ENCODE measurements at places on chromosomes 6 and 20.

GRCh38 chr6:120320481-120321162 is 971.1 kb upstream of the MAN1A1 start:
- no peak for DNase-seq

DNA sequence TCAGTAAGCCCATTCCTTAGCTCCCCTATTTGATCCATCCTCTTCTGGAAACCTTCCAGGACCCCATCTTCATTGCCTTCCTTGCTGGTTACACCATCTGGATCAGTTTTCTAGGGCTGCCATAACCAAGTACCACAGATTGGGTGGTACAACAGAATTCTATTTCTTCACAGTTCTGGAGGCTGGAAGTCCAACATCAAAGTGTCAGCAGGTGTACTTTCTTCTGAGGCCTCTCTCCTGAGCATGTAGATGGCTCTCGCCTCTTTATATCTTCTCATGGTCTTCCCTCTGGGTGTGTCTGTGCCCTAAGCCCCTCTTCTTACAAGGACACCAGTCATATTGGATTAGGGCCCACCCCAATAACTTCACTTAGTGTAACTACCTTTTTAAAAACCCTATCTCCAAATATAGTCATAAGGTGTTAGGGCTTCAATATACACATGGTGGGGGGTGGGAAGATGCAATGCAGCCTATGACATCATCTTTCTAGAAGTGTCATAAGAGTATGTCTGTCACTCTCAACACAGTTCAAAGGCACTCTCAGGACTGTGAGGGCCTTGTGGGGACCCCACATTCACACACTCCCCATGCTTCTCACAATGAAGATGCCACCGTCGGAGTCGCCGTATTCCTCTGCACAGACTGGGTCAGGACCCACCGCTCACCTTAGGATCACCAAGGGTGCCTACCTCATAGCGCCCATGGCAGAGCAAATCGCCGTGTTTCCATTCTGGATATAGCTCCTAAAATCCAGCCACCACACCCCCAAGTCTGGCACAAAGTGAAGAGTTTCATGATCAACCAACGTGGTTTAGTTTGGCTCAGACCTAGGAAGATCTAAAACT is 12.2 kb upstream of the PRND start:
- DNase-seq = no peak

- no peak for DNase-seq
Measured at GRCh38 chr6:7917729-7918128, 7.1 kb upstream of the TXNDC5 start.

DNA sequence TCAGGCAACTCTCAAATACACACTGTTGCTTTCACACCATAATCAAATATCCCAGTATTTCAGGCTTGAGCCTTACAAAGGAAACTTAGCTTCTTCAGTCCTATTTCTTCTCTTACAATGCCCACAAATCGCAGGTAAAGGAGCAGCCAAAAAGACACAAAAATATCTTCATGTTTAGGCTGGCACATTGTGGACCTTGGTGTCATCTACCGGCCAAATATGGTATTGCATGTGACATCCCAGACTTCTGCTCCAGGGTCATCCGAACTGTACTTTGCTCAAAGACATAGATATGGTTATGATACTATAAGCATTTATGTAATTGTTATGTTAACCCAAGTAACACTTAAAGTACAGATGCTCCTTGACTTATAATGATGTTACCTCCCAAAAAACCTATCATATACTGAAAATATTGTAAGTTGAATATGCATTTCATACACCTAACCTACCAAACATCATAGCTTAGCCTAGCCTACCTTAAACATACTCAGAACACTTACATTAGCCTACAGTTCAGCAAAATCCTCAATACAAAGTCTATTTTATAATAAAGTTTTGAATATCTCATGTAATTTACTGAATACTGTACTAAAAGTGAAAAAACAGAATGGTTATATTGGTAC is 4.6 kb downstream of the OR2H2 start:
- no peak for DNase-seq

- DNase-seq = no peak
Measured at GRCh38 chr6:168427184-168427583, 13.8 kb upstream of the SMOC2 start.

DNA sequence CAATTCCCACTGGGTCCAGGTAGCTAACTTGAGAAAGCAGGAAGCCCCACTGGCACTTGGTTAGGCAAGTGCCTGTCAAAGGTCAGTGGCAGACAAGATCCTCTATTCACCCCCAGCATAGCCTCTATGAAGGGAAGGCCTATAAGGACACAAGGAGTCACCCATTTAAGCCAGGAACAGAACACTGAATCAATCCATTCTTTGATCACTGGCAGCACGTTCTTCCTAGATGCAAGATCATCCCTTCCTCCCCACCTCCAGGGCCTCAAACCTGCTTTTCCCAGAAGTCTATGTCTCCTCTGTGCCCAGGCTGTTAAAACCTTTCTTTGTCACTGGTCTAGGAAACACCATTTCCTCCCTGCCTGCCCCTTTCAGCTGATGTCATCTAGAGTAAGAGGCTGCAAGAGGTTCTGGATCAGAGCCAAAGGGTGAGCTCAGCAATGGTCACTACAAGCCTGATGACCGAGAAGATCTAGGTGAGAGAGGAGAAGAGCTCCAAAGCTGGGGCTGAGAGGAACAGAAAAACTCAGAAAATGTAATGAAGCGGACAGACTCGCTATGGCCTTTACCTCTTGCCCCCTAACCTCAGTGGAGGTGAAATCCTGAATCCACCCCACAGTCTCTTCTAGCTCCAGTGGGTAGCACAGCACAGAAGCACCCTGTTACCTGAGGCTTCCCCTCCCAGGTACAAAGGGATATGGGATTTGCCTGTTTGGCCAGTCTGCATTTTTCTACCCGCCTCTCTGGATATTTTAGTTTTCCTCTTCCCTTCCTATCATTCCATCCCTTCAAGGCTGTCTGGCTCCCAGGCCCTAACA is 1.8 kb downstream of the GTPBP2 start:
- no peak for DNase-seq

DNA sequence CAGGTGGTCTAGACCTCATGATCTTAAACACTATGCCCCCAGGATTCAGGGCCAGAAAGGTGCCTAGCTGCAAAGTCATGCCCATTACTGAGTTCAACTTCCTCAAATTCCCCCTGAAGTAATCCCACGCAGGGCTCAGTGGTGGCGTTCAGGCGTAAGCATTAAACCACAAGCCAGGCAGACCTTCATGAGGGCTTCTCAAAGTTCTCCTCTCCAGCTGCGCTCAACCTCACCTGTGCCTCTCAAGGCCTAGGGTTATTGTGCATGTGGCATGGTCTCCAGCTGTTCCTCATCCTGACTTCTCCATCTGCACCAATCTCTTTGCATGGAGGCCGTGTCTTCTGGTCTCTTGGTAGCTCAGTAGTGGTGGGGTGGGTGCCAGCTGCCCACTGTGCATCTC is 113.6 kb downstream of the TSHZ2 start:
- DNase-seq = no peak

DNA sequence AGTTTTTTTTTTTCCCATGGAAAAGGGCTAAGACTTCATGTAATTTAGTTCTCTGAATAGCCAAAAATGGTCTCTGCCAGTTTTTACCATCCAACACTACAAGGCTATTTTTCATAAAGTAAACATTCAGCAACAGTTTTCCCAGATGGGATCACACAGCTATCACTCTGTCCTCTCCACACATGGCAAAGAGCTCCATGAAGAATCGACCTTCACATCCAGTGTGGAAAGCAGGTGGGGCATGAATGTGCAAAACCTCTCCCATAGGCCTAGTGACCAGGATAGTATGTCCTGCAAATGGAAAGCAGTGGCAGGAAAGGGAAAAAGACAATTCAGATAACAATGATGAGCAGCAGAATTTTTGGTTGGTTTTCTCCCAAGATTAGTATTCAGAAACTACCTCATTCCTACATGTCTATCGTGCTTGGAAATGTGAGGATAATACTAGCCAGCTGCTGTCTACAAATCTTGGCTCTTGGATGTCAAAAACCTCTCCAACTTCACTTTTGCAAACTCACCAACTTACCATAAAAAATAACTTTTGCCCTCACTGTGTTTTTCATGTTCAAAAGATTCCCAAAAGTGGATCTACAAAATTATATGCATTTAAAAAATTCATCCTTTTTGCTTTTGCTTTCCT is 159.7 kb upstream of the MCHR2 start:
- no peak for DNase-seq

DNA sequence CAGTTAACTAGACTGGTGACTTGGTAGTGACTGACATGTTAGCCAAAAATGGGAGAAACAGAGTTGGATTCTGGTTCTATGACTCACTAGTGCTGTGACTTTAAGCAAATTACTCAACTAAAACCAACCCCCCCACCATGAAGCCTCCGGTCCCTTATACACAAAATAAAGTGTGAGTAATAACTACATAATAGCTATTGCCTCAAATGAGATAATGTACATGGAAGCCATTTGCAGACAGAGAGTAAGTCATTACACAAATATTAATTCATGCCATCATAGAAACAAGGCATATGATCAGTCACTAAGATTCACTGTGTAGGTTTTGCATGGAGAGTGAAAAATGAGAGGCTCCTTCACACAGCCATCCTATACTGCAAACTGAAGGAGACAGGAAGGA is 111.9 kb downstream of the HIVEP2 start:
- DNase-seq = no peak
